ENCODE measurements at places on chromosomes 11 and 22.

- DNase-seq, result no peak
These were observed 92.5 kb downstream of the SLC17A6 start for GRCh38 chr11:22430639-22431038.

DNA sequence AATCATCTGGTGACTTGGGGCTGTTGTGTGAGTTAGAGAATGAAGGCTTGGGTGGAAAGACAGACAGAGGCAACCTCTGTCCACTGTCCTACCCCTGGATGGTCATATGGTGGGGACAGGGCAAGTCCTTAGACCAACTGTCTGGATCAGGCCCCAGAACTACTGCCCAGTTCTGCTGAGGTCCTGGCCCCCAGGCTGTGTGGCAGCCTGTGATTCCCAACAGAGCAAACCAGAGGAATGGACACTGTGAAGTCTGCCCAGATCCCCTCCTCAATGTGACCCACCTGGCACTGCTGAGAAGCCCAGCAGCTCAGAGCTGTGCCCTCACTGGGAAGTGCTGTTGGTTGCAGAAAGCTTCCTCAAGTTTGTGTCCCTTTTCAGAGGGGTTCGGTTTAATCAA is 69.0 kb downstream of the GGTLC2 start:
- no peak for DNase-seq

- no peak for DNase-seq
These were observed 118.6 kb downstream of the KCNQ1 start for GRCh38 chr11:2563213-2564007.

DNA sequence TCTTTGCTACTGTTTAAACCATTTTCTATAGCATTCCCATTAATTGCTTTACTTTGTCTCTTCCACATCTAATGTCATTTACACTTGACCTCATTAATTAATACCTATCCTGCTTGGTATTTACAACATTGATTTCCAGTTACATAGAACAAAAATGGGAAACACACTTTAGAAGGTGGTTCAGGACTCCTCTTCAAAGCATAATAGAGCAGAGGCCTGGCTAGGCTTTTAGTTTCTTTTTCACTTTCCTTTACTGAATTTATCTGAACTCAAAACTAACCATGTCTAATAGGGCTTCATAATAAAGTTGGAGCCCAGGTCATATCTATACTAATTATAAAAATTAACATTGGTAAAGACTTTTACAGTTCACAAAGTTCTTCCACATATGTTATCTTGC is 648.0 kb upstream of the KIRREL3 start:
- no peak for DNase-seq

DNA sequence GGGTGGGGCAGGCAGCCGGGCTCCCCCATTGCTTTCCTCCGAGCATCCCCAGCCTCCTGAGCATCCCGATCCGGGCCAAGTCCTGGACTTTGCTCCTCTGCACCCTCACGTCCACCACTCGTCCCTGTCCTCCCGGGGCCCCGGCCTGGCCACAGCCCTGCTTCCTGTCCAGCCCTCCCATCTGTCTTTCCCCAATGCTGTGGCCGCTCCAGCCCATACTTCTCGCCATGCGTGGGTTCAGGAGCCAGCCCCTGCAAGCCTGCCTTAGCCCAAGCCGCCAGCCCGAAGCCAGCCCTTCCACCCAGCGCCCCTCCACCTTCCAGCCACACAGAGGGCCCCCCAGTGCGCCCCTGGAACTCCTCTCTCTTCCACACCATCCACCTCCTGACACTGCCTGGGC is 23.8 kb downstream of the MRPL23 start:
- no peak for DNase-seq

DNA sequence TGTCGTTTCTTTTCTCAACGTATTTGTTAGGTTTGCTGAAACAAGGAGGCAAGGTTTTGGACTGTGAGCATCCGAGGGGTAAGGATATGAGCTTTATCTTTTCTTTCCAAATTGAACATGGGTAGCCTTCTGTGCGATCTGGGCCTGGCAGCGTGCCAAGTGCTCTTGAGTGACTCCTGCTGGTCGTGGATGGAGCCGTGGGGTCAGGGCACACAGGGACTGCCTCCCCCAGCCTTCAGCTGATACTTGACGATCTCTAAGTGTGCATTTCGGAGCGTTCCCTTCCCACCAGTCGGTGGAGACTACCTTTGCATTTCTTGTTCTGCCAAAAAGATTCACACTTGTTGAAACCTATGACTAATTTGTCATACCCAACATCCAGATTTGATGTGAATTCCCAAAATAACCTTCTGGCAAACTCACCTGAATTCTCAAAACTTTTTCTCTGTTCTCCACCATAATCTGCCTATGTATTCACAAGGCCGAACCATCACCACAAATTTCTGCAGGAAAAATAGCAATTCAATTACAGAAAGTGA is 40.1 kb upstream of the CLMP start:
- no peak for DNase-seq

- no peak for DNase-seq
These were observed 188.6 kb upstream of the MTMR2 start for GRCh38 chr11:96112192-96113128.

GRCh38 chr11:117879516-117880480 is 3.3 kb upstream of the FXYD6 start:
- DNase-seq, result no peak

DNA sequence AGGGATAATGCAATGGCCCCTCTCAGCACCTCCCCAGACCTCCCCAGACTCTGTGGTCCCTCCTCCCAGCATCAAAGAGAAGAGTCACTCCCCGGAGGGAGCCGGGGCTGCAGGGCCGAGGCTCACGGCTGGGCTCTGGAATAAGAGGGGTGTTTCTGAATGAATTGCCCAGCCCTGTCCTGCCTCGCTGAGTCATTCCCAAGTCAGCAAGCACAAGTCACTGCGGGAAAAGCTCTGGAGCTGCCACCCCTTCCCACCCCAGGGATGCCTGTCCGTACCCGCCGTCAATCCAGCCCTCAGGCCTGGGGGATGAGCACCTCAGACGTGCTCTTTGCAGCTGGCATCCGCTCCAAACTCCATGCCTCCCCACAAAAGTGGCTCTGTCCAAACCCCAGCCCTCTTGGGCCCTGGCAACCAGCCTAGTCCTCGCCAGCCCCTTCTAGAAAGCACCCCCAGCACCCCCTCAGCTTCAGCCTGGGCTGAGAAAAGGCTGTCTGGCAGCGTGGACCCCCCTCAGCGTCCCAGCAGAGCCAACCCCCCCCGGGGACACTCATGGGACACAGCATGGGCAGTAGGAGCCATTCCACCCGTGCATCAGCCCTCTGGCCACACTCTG is 22.7 kb downstream of the CELSR1 start:
- no peak for DNase-seq

All from posterior cingulate gyrus (tissue), 11 donors.